C1 segment of cervical spinal cord (tissue), 14 donors: ENCODE measurements at places on chromosomes 1 and 21.

DNA sequence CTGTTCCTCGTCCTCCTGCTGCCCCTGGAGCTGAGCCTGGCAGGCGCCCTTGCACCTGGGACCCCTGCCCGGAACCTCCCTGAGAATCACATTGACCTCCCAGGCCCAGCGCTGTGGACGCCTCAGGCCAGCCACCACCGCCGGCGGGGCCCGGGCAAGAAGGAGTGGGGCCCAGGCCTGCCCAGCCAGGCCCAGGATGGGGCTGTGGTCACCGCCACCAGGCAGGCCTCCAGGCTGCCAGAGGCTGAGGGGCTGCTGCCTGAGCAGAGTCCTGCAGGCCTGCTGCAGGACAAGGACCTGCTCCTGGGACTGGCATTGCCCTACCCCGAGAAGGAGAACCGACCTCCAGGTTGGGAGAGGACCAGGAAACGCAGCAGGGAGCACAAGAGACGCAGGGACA, 14.8 kb downstream of the DRAXIN start:
- no peak for DNase-seq

DNA sequence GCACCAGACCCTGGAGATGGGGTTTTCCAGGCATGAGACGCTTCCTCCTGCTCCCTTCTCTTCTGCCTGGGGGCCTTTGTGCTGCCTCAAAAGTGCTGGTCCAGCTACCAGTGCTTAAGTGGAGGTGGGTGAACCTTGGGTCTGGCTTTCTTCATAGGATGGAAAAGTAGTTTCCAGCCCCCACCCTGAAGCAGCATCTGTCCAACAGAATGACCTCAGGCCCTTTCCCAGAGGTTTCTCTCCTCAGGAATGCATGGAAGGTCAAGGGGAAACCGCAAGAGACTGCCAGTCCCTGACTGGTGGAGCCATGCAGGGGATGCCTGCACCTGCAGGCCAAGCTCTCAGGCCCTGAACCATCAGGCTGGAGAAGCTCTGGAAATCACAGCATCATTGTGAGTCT, 63.8 kb downstream of the HMGB4 start:
- DNase-seq, result no peak

DNA sequence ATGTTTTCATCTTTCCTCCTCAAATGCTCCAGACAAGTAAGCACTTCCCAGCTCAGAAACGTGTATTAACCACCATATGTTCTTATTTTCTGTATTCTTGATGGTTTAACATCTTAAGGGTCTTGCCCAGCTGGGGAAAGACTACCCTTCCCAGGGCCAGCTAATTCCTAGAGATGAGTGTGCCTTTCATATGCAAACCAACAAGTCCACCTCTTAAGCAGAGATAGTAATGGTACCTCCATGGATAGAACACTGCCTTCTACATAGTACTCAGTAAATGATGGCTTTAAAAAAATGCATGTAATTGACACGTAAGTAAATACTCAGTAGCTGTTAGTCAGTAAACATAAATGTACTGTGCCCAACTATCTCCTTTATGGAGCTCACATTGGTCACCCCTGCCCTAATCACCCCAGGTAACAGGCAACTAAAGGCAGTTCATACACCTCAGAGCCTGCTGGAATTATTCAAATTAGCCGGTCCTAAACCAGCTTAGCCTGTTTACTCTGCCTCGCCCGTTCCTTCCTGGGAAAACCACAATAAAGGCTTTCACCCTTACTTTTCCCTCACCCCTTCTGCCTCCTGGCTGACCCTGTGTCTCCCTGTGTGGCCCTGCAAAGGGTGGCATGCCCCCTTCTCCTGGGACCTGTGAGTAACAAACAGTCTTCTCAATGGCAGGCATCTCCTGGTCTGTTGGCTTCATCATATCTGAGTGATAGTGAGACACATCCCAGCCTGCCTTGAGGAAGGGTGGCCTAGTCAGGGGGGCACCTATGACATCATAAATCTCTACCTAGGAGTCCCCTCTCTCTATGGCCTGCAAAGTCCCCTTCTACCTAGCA, 40.1 kb upstream of the KLHDC7A start:
- DNase-seq, result no peak

DNA sequence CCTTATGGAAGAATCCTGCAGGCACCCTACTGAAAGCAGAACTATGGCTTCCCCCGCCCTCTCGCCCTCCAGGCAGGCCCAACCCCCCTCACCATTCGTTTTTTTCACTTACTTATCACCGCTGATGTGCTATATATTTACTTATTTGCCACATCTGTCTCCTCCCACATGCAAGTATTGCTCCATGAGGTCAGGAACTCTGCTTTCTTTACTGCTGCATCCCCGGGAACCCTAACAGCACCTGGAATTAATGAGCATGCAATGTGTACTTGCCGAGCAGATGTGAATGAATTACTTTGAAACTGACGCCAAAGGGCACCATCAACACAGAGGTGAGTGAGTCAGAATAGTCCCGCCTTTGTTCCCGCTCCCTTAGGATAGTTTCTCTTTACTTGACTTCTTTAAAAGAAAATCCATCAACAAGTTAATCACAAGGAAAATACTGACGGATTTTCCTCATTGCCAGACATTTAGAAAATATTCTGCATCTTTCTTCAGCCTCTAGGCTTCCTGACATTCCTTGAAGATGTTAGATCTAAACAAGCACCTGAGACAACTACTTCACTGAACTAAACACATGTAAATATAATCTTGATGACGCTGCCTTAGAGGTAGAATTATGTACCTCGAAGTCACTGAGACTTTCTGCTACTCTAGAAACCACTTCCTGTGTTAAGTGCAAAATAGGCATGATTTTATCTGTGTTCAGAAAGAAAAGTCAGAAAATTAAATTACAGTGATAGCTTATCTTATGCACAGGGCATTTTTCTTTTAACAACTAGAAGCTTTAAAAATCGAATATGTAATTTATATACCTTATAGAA, 17.5 kb upstream of the RAB4A start:
- no peak for DNase-seq

DNA sequence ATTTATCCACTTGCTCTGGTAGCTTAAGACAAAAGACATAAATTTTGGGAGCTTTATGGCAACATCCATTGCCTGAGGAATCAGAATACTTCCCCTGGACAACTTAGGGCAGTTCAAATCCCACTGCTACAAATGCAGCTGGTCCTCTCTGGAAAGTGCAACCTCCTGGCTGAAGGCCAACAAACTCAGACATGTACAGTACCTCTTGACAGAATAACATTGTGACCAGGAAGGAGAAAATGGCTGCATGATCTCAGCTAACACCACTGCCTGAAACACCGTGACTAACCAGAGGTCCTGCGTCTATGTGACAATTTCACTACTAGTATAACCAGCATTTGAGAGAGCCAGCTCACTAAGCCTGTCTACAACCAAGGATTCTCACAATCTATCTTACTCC, 218.9 kb downstream of the CRB1 start:
- no peak for DNase-seq

DNA sequence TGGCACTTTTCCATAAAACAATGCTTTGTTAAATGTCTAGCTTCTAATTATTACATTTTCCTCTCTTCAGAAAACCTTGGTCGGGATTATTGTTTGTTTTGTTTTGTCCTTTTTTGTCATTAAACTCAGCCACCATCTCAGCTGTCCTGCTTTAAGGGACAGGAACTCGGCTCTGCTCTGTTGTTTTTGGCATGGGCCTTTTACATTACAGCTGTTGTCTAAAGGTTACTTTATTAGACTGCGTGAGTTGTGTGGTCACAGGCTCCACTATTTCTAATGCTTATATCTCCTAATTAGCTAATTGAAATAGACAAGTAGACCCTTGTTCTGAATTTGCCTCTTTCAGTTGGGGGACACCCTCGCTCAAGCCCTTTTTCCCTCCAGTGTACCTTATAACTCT, 1.6 kb downstream of the PALMD start:
- no peak for DNase-seq

GRCh38 chr1:210441028-210441427, 112.3 kb downstream of the HHAT start:
- no peak for DNase-seq

GRCh38 chr1:159140474-159140873, 30.9 kb upstream of the CADM3 start:
- DNase-seq, result no peak

GRCh38 chr1:65423884-65424572, 3.6 kb downstream of the LEPR start:
- no peak for DNase-seq

GRCh38 chr1:173554089-173554488, 48.8 kb downstream of the SLC9C2 start:
- DNase-seq, result no peak

- no peak for DNase-seq
Observed at GRCh38 chr1:55211863-55212262, 3.3 kb downstream of the USP24 start.

DNA sequence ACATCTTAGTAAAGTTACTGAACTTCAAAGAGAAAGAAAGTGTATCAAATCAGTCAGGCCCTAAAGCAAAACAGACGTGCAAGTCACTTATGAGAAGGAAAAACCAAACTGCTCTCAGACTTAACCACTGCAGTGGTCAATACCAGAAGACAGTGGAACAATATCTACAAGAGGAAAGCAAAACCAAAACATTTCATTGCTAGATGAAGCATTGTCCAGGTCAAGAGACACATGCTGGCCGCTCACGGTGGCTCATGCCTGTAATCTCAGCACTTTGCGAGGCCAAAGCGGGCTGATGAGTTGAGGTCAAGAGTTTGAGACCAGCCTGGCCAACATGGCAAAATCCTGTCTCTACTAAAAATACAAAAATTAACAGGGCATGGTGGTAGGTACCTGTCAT, 82.0 kb upstream of the MROH9 start:
- no peak for DNase-seq

DNA sequence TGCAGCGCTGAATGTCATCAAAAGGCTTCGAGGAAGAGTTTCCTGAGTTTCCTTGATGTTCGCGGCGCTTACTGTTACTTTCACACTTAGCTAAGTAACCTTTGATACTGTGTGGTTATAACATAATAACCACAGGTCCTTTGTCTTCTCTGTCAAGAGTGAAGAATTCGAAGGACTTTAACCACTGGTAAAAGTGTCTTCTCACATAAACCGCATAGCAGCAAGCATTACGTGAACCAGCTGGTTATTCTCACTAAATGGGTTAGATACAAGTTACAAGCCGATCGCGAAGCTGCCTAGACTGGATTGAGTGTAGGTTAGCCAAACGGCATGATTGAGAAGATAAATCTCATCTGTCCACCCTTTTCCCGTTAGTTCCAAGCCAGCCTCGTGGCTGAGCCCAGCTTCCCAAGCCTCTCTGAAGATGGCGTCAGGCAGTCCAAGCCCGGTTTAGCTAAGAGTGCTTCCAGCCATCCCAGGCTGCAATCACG, 18.3 kb upstream of the IFNGR2 start:
- DNase-seq, result no peak

GRCh38 chr1:17639703-17640340, 100.3 kb downstream of the ARHGEF10L start:
- DNase-seq, result no peak

DNA sequence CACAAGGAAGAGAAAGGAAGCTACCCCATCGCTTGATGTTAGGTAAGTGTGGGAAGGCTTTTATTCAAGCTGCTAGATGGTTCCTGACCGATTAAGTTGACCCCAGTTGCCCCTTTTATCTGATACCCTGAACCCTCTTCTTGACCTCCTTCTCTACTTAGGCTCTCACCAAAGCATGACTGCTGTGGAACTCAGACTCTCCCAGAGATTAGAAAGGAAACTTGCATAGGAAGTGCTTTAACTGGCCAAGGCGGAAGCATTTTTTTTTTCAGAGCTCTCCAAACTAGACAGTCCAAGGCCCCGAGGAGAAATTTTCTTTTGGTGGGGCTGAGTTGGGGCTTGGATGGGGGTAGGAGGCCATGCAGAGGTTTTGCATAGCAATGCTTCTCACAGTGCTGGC, 101.3 kb upstream of the USP24 start:
- no peak for DNase-seq

DNA sequence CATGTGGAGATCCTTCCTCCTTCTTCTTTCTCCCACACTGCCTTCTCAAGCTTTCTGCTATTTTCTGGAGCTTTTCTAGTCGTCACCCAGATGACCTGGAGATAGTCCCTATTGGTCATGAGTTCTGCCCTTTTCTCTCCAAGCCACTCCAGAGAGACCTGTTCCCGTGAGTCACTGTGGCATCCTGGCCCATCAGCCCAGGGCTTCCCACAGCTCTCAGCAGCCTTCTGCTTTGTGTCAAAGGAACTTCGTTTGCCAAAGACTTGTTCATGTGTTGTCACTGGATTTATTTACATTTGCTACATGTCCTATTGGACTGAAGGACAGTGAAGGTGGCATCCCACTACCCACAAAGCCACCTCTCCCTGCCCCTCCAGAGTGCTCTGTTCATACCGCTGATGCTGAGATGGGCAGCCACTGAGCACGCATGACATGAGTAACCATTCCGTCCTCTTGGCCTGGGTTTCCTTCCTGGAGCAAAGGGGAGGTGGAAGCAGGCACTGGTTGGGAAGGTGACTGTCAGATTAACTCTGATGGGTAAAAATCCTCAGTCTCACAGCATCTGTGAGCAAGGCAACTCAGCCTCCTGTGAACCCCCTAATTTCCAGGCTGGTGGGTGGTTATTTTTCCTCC, 119.2 kb downstream of the EDEM3 start:
- DNase-seq, result no peak

GRCh38 chr1:203085528-203086406, at the start of gene MYOG:
Gene MYOG (minus strand): TSS chr1:203086012. CDS start chr1:203085961, 51 bp downstream.
- DNase-seq, result no peak

GRCh38 chr1:206882555-206882954, 14.7 kb upstream of the IL24 start:
- DNase-seq, result no peak

GRCh38 chr1:87100271-87100670, 185.8 kb downstream of the HS2ST1 start:
- DNase-seq, result no peak

GRCh38 chr1:231507476-231508355, 20.8 kb upstream of the TSNAX start:
- DNase-seq, result no peak

GRCh38 chr1:208242146-208242545, 2.0 kb downstream of the PLXNA2 start:
- no peak for DNase-seq

DNA sequence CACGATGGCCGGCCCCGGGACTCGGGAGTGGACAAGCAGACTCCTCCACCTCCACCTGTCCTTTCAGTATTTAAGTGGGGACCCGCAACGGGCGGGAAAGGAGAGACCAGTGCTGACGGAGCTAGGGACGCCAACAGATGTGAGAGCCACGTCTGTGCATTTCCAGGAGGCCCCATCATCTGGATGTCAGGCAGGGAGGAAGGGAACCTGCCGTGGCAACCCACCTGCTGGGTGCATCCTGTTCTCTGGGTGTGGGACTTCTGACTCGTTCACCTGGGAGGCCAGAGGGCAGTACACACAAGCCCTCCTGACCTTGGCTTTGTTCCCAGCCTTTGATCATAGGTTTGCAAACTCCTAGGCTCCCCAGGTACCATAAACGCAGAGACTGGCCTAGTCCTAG, 5.6 kb upstream of the PCBP3 start:
- DNase-seq, result no peak

DNA sequence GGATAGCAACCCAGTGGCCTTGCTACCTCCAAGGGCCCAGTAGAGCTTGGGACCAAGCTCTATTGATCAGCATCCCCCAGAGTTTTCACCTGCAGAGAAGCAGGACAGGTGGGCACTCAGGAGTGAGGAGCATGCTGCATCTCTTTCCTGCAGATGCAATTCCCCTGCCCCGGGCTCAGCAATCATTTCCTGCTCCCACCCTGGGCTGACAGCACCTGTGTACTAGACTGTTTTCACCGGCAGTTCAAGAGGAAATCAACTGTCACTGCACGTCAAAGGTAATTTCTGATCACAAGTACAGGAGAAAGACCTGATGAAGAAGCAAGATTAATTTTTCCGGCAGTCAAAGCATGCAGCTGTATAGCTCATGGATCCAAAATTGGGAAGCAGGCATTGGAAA, 8.8 kb upstream of the NT5C1A start:
- no peak for DNase-seq

GRCh38 chr1:210223226-210223904, 9.2 kb upstream of the SERTAD4 start:
- DNase-seq, result no peak
